KG1 (cell line): ENCODE measurements at places on chromosomes 6 and 20.
A peak's percentile ranks its signal among the peaks of the same experiment; 100 is the strongest.

DNA sequence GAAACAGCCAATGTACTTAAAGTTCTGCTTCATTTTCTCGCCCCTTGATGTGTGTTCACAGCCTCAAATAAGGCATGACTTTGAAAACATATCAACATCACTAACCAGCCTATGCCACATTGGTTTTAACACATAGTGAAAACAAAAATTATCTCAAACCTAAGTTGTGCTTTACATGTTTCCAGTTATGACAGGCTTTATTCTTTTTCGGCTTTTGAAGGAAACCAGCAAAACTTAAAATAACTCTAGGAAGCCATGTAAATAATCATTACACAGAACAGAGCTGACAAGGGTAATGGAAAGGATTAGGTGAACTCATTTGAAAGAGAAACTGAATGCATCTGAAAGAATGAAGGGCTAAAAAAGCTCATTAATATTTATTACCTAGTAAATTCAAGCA, 42.1 kb downstream of the BMP5 start:
- no peak for DNase-seq

GRCh38 chr6:113654396-113654795, 202.7 kb upstream of the MARCKS start:
- DNase-seq: no peak

DNA sequence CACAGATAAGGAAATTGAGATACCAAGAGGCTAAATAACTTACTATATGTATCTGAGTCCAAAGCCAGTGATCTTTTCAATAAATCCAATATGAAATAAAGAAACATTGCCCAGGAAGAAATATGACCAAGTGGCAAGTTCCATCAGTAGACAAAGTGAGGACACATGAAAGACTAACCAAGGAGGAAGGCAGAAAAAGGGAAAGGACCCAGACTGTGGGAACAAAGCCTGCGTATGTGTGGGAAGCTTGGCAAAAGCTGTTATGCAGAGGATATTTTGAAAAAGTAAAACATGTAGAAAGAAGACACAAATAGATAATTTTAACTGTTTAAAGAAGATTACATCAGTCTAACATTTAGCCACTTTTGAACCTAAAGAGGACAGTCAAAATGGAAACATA, 264.4 kb upstream of the PRDM1 start:
- DNase-seq: no peak

- no peak for DNase-seq
These were observed 6.1 kb upstream of the DSN1 start for GRCh38 chr20:36779656-36780025.

- DNase-seq: no peak
These were observed 3.5 kb downstream of the CTNNBL1 start for GRCh38 chr20:37697314-37697713.

DNA sequence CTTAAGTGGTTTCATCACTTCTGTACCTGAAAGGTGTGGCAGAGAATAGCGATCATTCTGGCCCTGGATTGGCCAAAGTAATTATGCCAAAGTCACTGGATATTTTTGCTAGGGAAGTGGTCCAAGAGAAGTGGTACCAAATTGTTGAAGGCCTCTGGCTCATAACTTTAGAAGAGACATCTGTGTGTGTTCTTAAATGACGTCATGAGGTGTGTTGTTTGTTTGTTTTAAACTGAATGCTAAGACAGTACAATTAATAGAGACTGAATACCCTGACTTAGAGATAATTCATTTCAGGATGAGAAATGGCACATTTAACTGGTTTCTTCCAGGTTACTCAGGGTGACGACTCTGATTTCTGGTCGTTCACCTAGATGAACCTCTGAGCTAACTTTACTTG, 3.3 kb downstream of the VAPB start:
- DNase-seq: no peak

- DNase-seq: no peak
These were observed 20.9 kb upstream of the SPO11 start for GRCh38 chr20:57308451-57309271.

DNA sequence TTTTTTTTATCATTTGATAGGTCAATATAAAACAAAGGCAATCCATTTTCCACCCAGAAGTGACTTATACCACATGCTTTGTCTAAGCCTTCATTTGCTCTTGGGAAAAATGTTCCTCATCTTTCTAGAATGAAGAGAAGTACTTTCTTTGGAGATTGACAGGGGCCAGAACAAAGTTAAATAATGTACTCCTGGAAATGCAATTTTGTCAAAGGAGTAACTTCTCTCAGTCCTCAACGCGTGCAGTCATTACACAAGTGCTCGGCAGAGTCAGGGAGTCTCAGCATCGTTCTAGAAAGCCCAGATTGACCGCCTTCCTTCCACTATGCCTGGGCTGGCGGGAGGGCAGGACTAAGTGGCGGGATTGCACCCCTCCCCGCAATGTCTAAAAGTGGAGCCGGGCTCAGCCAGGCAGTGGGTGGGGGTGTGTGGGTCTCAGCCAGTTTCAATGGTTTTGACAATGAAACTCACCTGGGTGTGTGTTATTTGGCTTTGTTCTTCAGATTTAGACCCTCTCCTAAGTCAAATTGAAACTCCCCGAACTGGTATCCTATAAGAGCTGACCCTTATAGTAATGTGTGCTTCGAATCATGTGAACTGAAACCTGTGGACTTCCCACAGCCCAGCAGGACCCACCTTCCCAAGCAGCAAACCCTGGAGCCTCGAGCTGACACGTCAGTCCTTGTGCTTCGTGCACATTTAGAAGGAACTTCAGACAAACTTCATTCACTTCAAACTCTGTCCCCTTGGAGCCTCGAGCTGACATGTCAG, 63.2 kb upstream of the DUSP22 start:
- no peak for DNase-seq

GRCh38 chr6:3561725-3562124, 104.9 kb upstream of the SLC22A23 start:
- no peak for DNase-seq

DNA sequence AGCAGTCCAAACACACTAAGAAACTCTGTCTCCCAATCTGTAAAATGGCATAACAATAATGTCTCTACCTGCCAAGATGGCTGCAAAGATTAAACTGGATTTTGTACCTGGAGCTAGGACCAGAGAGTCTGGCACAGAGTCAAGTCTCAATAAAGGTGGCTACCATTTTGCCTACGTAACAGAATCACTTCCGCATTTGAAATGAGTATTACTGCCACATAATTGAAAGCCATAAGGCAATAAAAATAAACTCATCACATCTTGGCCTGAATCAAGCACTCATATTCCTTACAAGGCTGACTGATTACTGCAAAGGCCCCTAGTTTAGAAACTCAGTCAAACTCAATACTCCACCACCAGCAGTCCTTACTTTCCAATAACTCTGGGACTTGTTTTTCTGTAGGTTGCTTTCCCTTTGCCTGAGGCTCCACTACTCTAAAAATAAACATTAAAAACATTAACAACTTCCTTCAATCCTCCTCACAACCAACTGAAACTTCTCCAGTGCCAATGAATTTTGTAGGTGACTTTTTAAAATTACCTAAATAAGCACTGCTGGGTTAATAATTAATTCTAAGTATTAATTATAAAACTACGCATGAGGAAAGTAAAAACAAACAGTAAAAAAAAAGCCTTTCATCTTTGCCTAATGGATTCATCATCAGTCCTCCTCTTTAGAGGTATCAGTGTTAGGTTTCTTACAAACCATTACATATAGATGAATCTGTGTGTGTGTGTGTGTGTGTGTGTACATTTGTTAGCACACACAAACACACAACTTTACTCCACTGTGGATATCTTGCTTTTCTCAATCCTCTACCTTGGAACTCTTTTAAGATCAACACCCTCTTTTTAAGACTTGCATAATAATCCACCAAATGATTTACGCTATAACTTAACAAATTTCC, 3.7 kb downstream of the KIF16B start:
- DNase-seq: no peak

GRCh38 chr6:146543211-146543939, at the start of gene RAB32:
Gene RAB32 (plus strand): TSS chr6:146543833. CDS start chr6:146543872, 39 bp downstream.
- peak; percentile 71 for DNase-seq

DNA sequence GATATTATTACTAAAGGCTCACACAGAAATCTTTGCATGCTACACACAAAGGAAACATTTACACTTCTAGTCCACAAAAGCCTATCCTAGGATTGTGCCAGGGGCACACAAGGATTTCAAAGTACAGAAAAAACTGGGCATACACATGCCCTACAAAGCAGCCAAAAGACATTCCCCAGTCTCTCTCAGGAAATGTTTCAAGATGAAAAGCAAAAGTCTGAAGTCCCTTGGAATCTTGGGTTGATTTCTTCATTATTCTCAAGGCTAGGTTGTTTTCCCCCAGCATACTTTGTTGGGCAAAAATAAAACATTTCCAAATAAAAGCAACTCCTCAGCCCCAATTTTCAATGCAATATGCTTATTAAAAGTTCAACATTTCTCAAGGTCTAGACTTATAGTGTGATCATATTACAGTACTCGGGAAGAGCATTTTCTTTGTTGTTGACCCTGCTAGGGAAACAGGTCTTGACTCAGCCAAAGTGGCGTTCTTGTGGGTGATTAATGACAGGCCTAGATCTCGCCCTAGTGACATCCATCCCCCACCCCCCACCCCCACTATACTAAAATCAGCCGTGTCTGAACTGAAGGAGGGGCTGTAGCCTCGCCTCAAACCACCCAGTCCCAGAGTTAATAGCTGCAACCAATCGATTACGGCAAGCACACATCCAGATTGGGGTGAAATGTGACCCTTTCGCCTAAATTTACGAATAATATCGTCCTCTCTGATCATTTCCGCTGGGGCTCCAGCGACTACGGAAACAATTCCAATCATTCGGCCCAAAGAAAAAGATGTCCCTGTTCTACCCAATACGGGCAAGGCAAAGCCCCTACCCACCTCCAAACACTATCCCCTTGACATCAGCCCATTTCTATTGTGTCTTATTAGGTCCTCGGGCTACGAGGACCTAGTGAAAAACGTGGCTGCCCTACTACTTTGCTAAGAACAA, 1.4 kb downstream of the AKIRIN2 start:
- DNase-seq: no peak

- no peak for DNase-seq
These were observed 12.9 kb upstream of the NT5E start for GRCh38 chr6:85436939-85437495.

DNA sequence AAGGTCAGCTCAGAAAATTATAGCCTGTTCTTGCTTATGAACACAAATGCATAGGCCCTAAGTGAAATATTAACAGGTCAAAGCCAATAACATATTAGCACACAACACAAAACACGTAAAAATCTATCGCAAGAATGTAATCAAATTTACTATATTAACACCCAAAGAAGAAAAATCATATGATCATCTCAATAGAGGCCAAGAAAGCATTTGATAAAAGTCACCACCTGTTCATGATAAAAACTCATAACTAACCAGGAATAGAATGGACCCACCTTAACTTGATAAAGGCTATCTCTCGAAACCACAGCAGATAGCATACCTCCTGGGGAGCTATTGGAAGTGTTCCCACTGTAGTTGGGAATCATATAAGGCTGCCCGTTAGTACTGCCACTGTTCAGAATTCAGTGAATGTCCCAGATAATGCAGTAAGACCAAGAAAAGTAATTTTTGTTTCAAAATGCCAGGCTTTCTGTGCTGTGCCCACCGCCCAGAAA, 21.6 kb downstream of the POFUT1 start:
- no peak for DNase-seq

DNA sequence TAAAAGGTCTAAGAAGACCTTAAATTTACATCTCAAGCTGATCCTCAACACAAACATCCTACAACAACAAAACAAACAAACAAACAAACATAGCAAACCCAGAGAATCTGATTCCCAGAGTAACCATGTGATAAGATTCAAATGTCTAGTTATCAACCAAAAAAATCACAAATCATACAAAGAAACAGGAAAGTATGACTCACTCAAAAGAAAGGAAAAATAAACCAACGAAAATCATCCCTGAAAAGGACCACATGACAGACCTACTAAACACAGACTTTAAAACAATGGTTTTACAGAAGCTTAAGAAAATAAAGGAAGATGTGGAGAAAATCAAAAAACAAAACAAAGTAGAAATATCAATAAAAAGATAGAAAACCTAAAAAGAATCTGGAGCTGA, 18.1 kb downstream of the VNN1 start:
- no peak for DNase-seq

- DNase-seq: no peak
These were observed 23.1 kb downstream of the ALDH5A1 start for GRCh38 chr6:24517659-24518543.

- DNase-seq: no peak
These were observed 27.9 kb downstream of the TXNDC5 start for GRCh38 chr6:7882505-7883257.

- DNase-seq: no peak
These were observed 113.1 kb upstream of the MTHFD1L start for GRCh38 chr6:150752409-150752808.

GRCh38 chr6:44042261-44042988, 84.8 kb downstream of the MRPL14 start:
- DNase-seq: no peak

GRCh38 chr6:134381959-134382358, 64.0 kb upstream of the SGK1 start:
- DNase-seq: no peak

- DNase-seq: no peak
These were observed 28.9 kb upstream of the PNRC1 start for GRCh38 chr6:89051676-89052075.

DNA sequence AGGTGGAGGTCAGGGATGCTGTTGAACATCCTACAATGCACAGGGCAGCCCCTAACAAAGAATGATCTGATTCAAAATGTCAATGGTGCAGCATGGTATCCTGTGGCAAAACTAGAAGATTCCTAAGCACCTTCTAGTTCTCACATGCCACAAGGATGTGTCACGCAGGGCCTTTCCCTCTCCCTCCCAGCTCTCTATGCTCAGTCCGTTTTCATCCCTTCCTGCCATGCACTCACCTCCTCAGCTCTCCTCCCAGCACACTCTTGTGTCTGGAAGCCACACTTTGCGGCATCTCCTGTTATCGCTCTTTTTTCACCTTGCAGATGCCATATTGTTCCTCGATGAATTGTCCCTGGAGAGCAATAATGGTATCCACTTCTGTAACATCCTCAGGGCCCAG, 263.4 kb downstream of the CDC5L start:
- no peak for DNase-seq

DNA sequence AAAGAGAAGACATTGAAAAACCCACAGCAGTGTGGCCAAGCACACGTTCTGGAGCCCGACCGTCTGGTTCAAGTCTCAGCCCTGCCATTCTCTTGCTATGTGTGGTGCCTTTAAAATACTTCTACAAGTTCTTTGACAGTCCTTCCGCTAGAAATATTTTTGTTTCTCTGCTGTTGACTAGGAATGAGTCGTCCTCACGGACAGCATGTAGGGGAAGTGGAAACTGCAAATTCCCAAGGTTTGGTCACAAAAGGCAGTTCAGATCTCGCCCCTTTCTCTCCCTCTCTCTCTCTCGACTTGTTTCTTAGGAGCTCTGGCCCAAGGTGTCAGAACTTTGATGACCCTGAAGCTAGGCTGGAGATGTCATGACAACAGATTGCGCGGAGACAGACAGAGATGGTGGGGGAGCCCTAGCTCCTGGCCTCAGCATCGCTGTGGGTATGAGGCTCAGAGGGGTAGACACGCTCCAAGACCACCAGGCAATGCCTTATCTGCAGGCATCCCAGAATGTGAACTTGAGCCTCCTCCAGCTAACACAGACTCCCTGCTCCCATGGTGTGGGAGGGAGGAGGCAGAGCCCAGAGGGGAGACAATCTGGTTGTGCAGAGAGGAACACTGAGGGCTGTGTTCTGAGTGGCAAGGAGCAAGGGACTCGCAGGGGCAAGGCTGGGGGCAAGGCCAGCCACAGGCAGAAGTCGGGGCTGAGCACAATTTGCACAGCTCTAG, 368.9 kb upstream of the SULF2 start:
- no peak for DNase-seq
